ENCODE measurements at places on chromosomes 2 and 18. TPM values are rescaled to one million over a fixed set of nuclear protein-coding genes. Genes with fewer than 3 reads are reported as not detected.

DNA sequence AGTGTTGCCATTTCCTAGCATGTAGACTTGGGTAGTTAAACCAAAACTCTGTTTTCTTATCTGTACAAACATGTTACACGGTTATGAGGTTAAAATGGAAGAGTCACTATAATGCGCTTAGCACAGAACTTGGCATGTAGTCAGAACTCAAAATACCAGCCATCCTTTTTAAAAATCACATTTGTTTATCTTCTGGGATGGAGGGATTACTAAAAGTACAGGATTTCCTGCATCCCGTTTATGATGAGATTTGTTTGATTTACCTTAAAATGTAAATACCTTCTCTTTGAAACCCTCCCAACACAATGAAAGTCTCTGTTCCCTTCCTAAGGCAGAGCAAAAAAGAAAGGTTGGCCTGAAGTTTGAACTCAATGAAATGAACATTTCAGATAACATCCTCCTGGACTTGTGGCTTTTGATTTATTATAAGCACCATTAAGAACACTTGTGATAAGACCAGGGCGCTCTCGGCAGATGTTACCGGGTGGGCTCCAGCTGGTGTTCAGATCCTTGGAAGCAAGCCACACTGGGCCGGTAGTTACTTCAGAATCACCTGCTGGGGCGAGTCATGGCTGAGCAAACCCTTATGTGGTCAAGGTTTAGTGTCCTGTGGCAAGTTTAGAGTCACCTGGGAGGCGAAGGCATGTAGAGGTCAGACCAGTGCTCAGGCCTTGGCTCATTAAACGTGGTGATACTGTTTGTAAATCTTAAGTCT, 105.7 kb downstream of the MGAT5 start:
- H3K27ac ChIP-seq = no peak overlapping the region
- H3K4me3 ChIP-seq = no peak overlapping the region
- peaks cover 36% of the 10 kb centered on the region for H3K36me3 ChIP-seq
- no peaks in the 10 kb centered on the region for H3K27me3 ChIP-seq

DNA sequence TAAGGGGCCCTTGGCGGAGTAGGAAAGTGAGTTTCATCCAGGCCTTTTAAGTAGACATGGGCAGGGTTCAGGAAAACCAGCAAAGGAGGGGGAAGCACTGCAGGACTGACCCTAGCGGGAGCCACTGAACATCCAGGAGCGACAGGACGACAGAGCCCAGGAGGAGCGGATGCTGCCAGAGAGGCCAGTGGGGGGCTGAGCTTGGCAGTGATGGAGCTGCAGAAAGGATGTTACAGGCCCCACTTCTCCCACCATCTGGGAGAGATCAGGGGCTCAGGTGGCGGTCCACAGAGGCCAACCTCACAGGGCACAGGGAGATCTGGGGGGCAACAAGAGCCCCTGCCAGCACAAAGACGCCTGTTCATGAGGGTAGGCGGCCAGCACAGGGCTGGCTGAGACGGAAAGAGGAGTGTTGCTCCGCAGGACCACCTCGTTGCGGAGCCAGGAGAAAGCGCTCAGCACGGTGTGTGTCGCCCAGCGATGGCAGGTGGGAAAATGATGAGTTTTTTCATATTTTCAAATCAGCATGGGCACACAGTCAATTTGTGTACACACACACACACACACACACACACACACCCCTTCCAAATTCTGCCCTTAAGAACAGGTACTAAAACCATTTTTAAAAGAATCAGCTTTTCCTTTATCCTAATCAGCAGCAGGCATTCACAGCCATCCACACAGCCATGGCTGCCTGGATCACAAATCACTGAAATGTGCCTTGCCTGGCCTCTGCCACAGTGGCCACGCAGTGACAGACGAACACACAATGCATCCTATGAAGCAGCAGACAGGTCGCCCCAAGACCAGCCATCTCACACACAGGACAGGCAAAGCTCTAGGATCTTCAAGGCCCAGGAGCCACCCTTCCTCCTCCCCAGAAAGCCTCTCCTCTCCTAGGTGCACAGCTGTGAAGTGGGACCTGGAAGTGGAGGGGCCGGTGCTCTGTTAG, 63.2 kb downstream of the NDUFA10 start:
- H3K4me3 ChIP-seq = no peak overlapping the region
- H3K27ac ChIP-seq = no peak overlapping the region
- H3K27me3 ChIP-seq = peaks cover 4% of the 10 kb centered on the region
- no peaks in the 10 kb centered on the region for H3K4me1 ChIP-seq

- no peak overlapping the region for H3K27ac ChIP-seq
- no peak overlapping the region for H3K4me3 ChIP-seq
- peaks cover 5% of the 10 kb centered on the region for H3K4me1 ChIP-seq
- peaks cover 47% of the 10 kb centered on the region for H3K36me3 ChIP-seq
- peaks cover 2% of the 10 kb centered on the region for H3K27me3 ChIP-seq
- no peak for DNase-seq
Measured at GRCh38 chr2:86171295-86171694, 24.0 kb downstream of the IMMT start.

GRCh38 chr2:214035091-214035852, 375.6 kb upstream of the VWC2L start:
- H3K4me3 ChIP-seq = no peak overlapping the region
- no peaks in the 10 kb centered on the region for H3K36me3 ChIP-seq
- no peak overlapping the region for H3K27ac ChIP-seq

Gene OBSL1
- not detected for polyA plus RNA-seq

Gene NIFK
- 67.4 TPM for polyA plus RNA-seq

DNA sequence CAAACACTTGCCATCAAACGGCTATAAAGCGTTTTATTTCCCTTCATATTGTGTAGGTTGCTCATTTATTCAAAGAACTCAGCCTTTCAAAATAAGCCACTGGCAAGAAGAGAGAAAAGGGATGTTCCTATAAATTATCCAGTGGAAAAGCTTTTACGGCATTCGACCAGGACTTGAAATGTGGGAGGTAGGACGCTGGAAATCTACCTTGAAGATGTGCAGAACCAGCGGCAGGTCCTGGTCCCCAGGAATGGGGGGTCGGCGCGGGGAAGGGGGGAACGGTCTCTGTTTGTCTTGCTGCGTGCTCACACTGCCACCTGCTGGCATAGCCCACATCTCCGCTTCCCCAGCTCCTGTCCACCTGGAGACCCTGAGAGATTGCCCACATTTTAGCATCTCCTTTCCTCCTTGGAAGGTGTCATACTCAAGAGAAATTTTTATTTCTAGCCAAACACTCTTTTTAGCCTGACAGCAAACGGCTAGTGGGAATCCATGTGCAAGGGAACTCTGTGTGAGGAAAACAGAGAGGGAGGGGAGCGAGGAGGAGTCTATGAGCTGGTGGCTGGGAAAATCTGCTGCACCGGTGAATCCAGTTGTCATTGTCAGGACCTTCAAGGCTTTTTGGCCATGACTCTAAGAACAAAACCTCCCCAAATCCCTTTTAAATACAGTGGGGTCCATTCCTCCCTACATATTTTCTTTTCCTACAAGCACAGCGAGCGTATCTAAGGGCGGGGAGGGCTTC, 349.0 kb upstream of the PKDCC start:
- no peaks in the 10 kb centered on the region for H3K36me3 ChIP-seq
- peak; percentile 18 for DNase-seq
- no peak overlapping the region for H3K27ac ChIP-seq
- no peaks in the 10 kb centered on the region for H3K27me3 ChIP-seq
- peaks cover 12% of the 10 kb centered on the region for H3K4me1 ChIP-seq
- no peak overlapping the region for H3K4me3 ChIP-seq

DNA sequence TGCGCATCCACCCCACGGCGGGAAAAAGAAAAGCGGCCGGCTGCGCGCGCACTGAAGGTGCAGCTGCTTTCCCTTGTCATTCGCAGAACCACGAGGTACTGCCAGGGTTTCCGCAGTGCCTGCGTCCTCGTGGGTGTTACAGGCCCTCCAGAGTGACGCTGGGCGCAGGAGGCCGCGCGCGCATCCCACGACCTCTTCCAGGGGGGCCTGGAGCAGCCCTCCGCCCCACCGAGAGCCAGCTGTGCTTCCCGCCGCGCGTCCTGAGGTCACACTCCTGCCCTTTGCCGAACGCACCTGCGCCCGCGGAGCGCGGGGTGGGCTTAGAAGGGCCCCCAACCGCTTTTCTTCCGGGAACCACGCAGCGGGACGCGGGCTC, 378 bp upstream of the IAH1 start:
- peak; percentile 79 for DNase-seq
- H3K4me1 ChIP-seq = peaks cover 43% of the 10 kb centered on the region
- H3K36me3 ChIP-seq = no peaks in the 10 kb centered on the region
- peak overlapping the region; percentile 95 for H3K27ac ChIP-seq
- H3K4me3 ChIP-seq = peak overlapping the region; percentile 79

DNA sequence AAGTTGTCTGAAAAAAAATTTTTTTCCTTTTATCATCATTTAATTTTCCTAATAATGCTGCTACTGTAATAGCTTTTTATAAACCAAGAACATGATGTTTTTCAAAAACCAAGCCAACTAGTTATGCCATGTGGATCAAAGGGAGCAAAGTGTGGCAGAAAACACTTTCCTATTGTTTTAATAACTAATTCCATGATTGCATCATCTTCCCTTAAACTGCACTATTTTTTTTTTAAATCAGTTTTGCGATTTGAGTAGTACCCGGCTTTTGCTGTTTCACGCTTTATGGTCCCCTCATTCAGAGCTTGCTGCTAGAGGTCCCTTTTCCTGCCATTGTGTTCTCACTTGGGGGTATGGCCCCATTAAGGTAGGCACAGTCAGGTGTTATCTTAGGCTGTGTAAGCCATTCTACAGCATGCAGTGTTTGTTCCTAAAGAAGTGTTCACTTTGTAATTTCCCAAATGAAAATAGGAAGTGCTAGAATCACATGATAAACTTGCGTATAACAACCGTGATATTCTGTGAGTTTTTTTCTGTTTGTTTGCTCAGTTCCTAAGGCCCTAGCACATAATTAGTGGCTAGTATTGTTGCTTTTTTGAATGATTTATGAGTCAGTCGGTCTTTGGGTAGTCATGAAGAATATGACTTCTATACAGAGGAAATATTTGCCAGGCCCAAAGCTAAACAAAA, 225.8 kb downstream of the PTGR3 start:
- H3K27me3 ChIP-seq = no peaks in the 10 kb centered on the region
- DNase-seq = no peak
- H3K36me3 ChIP-seq = peaks cover 12% of the 10 kb centered on the region
- H3K4me3 ChIP-seq = no peak overlapping the region

DNA sequence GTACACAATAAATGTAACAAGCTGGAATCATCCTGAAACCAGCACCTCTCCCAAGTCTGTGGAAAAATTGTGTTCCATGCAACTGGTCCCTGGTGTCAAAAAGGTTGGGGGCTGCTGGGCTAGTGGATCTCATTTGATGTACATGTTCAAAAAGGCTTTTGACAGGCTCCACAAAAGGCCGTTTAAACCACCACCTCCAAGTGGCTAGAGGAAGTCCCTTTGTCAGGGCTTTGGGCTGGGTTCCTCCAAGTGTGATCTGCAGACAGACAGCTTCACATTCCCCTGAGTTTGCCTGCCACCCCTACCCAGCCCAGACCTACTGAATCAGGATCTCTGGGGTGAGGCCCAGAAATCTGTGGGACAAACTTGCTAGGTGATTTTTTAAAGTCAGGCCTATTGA, 84.7 kb downstream of the TGFA start:
- H3K4me3 ChIP-seq = no peak overlapping the region
- H3K27ac ChIP-seq = no peak overlapping the region
- no peaks in the 10 kb centered on the region for H3K36me3 ChIP-seq

DNA sequence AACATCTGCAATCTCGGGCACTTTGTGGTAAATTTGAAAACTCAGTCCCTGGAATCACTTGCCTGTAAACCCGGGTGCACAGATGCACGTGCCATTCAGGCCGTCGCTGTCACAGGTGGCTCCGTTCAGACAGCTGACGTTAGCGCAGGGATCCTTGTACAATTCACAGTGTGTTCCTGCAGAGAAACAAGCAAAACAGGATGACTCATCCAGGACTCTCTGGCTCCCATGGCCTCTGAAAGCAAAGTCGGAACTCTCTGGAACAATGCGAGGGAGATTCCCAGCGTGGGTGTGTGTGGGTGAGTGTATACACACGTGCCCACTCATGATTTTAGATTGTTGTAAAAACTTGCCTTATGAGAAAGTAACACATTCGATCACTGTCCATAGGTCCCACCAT, 136.1 kb upstream of the PID1 start:
- H3K4me3 ChIP-seq = no peak overlapping the region
- H3K36me3 ChIP-seq = no peaks in the 10 kb centered on the region
- DNase-seq = no peak
- peaks cover 2% of the 10 kb centered on the region for H3K27me3 ChIP-seq

Gene OR6B2
- polyA plus RNA-seq = not detected

GRCh38 chr18:75896865-75897264, 469.4 kb upstream of the SMIM21 start:
- no peaks in the 10 kb centered on the region for H3K36me3 ChIP-seq
- no peak for DNase-seq
- H3K27me3 ChIP-seq = peaks cover 2% of the 10 kb centered on the region
- no peak overlapping the region for H3K27ac ChIP-seq

DNA sequence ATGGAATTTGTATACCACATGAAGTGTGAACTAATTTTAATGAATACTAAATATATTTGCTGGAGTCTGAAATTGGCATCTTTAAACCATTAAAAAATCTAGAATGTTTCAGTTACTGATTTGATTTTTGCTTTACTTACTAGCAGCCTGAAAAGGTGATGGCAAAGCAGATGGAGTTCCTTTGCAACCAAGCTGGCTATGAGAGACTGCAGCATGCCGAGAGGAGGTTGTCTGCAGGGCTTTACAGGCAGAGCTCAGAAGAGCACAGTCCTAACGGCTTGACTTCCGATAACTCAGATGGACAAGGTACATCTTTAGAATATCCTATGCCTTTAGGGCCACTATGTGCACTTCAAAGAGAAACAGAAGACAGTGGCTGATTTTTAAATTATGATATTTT, 36.5 kb downstream of the NAB1 start:
- peaks cover 20% of the 10 kb centered on the region for H3K36me3 ChIP-seq
- H3K4me1 ChIP-seq = no peaks in the 10 kb centered on the region
- no peak overlapping the region for H3K27ac ChIP-seq
- no peak overlapping the region for H3K4me3 ChIP-seq
- DNase-seq = no peak

DNA sequence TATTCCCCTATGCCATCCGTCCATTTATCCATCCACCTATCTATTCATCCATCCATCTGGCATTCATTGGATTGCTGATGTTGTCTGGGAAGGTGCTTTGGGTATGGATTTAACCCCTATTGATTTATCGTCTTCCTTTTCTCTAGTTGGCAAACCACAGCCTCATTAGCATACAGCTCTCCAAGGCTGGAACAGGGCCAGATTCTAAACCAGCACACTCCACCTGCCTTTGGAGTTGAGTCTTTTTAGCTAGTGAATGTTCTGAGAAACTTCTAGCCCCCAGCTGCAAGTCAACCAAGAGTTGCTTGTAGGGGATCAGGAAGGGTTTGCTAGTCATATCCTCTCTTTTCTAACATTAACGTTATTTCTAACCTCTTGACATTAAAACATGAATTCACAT, 90.7 kb downstream of the NRP2 start:
- no peaks in the 10 kb centered on the region for H3K36me3 ChIP-seq
- H3K27me3 ChIP-seq = peaks cover 2% of the 10 kb centered on the region
- H3K4me3 ChIP-seq = no peak overlapping the region
- no peaks in the 10 kb centered on the region for H3K4me1 ChIP-seq

Gene EDAR
- polyA plus RNA-seq = not detected

All from immature natural killer cell (primary cell).